ENCODE measurements at places on chromosomes 16 and 17. TPM values are rescaled to one million over a fixed set of nuclear protein-coding genes. Genes with fewer than 3 reads are reported as not detected.
A peak's percentile ranks its signal among the peaks of the same experiment; 100 is the strongest.

Gene SLC16A5
- total RNA-seq = 14.2 TPM

Gene CD300H
- total RNA-seq = not detected

- DNase-seq = no peak
- no peak overlapping the region for H3K4me3 ChIP-seq
- H3K4me1 ChIP-seq = no peaks in the 10 kb centered on the region
- no peaks in the 10 kb centered on the region for H3K36me3 ChIP-seq
- H3K27me3 ChIP-seq = no peaks in the 10 kb centered on the region
Measured at GRCh38 chr17:74250324-74250995, 23.6 kb upstream of the DNAI2 start.

DNA sequence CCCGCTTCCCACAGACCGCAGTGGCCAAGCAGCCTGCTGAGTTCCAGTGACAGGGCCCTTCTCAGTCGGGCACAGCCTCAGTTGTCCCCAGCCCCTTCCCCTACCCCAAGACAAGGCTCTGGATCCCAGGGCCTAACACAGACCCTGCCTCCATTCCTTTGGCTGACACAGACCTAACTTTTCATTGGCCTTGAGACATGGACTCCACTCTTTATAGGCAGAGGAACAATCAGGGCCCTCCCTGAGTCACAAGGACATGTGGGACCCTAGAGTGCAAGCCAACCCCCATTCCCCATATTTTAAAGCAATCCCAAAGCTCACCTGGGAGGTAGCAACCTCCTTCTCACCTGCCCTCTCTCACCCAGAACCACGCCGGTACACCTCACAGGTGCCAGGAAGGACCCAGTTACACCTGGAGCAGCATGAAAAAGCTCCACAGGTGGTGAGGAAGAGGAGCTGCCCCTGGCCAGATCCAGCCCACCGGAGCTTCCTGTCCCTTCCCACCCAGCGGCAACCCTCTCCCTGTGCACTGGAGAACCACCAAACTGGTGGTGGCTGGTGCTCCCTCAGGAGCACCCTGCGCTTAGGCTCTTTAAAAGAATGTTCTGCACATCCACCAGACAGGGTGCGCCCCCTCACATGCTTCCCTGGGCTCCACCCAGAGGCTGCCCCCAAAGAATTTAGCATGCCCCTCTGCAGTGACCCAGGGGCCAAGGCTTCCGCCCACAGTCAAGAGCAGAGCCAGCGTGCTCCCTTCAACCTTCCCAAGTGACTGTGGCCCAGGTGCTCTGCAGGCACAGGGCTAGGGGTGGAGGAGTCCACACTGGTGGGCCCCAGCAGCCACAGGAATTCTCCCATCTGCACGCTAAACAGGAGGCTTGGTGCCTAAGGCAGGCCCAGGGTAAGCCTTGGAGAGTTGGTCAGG lies 3.4 kb downstream of the MNT start:
- DNase-seq = no peak
- H3K27ac ChIP-seq = peak overlapping the region; percentile 79
- no peaks in the 10 kb centered on the region for H3K27me3 ChIP-seq

GRCh38 chr17:83155128-83156121 lies 76.0 kb downstream of the METRNL start:
- H3K27me3 ChIP-seq = peaks cover 2% of the 10 kb centered on the region
- no peak for DNase-seq
- no peak overlapping the region for H3K4me3 ChIP-seq
- H3K4me1 ChIP-seq = no peaks in the 10 kb centered on the region

Measured in naive thymus-derived CD8-positive, alpha-beta T cell (primary cell).